ENCODE measurements at places on chromosomes 12 and 14.

DNA sequence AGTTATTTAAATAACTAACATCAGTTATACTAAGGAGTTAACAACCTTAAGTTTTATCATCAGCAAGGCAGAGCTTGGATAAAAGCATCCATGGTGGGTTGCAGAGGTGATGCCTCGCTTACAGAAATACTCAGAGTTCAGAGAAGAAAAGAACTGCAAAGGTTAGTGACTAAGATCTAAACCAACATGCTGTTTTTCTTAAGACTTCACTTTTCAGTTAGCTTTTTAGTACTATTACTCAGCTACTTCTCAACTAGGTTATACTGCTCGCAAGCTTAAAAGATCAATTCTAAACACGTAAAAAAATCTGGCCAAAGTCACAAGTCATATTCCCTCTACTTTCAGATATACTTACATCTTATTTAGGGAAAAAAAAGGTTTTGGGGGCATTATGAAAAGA is 2.8 kb downstream of the PPP1CC start:
- H3K27ac ChIP-seq: no peak overlapping the region
- no peak for DNase-seq
- H3K27me3 ChIP-seq: no peaks in the 10 kb centered on the region
- H3K4me1 ChIP-seq: peaks cover 51% of the 10 kb centered on the region

DNA sequence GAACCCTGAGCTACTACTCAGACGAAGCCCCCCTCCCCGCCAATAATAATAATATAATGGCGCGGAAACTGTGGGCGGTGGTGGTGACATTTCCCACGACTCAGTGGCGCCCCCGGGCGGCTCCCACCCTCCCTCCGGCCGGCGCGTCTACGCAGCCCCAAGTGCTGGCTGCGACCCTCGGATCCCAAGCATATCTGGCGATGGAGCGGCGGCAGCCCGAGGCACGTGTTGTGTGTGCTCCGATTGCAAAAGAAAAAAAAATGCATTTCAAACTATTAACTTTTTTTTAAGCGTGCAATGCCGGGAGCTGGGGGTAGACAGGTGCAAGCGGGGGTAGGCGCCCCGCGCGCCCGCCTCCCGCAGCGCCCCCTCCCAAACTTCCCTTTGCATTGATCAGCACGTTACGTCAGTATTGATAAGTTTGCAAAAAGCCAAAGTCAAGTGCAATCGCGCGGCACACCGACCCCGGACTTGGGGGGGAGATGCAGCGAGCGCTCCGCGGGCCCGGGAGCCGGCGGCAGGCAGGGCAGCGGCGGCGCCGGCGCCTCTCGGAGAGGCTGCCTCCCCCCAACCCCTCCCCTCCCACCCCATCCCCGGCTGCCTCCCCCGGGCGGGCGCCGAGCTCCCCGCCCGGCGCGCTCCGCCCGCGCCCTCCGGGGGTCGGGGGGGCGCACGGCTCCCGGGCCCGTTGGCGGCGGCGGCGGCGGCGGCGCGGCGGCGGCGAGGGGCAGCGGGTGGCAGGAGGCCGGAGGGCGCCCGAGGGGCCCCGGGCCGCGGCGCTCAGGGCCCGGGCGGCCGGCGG is 113.1 kb upstream of the MYL2 start:
- DNase-seq: no peak
- peak overlapping the region; percentile 21 for H3K4me3 ChIP-seq
- peaks cover 7% of the 10 kb centered on the region for H3K27me3 ChIP-seq
- H3K27ac ChIP-seq: no peak overlapping the region
- peaks cover 4% of the 10 kb centered on the region for H3K4me1 ChIP-seq

DNA sequence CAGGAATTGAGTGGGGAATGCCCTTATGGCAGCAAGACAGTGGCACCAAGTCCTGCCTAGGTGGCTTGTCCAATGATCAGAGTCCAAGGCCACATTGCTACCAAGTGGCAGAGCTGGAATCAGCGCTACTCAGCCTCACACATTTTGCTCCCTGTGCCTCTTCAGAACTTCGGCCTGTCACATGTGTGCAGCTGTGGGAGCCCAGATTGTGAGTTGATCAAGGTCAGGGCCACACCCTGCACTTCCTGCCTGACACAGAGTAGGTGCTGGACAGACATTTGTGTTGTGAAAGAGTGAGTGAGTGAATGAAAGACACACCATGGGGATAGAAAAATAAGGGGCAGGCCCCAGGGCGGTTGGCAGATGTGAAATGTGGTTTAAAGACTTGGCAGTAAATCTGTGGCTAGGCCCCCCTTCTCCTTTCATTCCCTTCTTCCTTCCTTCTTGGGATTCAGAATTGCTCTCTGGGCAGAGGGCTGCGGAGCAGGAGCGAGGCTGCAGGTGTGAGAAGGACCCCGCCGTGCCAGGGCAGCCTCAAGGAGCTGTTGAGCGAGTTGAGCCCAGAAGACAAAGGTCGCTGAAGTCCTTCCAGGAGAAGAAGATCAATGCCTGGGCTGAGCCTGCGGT is 83.5 kb downstream of the SLC25A47 start:
- no peaks in the 10 kb centered on the region for H3K27me3 ChIP-seq
- no peak overlapping the region for H3K4me3 ChIP-seq
- no peaks in the 10 kb centered on the region for H3K4me1 ChIP-seq
- no peak overlapping the region for H3K27ac ChIP-seq

DNA sequence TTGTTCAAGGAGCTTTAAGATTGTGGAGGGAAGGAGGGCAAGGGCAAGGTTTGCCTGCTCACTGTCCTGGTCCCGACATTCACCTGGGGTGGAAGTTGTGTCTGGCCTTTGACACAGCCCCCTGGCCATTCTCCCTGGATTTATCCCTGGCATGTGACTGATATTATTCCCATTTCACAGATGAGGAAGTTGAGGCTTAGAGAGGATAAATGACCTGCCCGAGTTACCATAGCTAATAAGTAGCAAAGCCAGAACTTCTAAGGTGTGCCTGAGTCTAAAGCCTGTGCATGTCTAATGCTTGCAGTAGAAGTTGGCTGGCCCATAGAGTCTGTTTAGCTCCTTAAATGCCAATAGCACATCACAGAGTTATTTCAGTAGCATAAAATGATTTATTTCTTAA is 720 bp upstream of the FGF6 start:
- H3K27ac ChIP-seq: no peak overlapping the region
- no peaks in the 10 kb centered on the region for H3K36me3 ChIP-seq
- no peak for DNase-seq

GRCh38 chr12:129049917-129050316 is 196.6 kb downstream of the GLT1D1 start:
- no peaks in the 10 kb centered on the region for H3K27me3 ChIP-seq
- no peaks in the 10 kb centered on the region for H3K36me3 ChIP-seq
- no peak overlapping the region for H3K27ac ChIP-seq
- no peaks in the 10 kb centered on the region for H3K4me1 ChIP-seq
- no peak for DNase-seq
- H3K4me3 ChIP-seq: no peak overlapping the region

GRCh38 chr12:40236357-40236850 is 11.6 kb downstream of the LRRK2 start:
- no peak for DNase-seq
- no peak overlapping the region for H3K4me3 ChIP-seq
- H3K36me3 ChIP-seq: peaks cover 5% of the 10 kb centered on the region
- H3K27me3 ChIP-seq: no peaks in the 10 kb centered on the region
- no peaks in the 10 kb centered on the region for H3K4me1 ChIP-seq

GRCh38 chr14:93787465-93788292 is 606 bp downstream of the PRIMA1 start:
- no peaks in the 10 kb centered on the region for H3K36me3 ChIP-seq
- peaks cover 33% of the 10 kb centered on the region for H3K4me1 ChIP-seq
- H3K27me3 ChIP-seq: no peaks in the 10 kb centered on the region
- peak overlapping the region; percentile 80 for H3K4me3 ChIP-seq

DNA sequence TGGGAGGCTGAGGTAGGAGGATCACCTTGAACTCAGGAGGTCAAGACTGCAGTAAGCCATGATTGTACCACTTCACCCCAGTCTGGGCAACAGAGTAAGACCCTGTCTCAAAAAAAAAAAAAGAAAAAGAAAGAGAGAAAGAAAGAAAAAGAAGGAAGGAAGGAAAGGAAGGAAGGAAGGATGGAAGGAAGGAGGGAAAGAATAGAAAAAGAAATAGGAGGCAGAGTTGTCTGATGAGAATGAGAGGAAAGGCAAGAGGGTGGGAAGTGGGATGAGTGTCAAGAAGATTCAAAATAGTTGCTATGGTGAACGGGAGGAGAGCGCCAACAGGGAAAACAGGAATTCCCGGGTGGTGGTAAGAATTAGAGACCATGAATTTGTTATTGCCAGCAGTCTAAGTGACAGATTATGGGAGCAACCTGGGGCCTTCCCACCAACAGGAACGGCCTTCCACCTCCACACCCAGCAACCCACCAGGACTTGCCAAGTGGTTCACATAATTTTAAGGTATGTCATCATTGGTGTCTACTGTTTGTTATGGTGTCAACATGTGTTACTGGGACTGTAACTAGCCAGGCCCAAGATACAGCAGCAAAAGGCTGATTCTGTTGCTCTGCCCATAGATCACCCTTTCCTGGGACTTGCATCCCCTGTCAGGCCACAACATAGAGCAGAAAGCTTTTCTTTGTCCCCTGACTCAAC is 36.1 kb upstream of the C12orf76 start:
- H3K36me3 ChIP-seq: no peaks in the 10 kb centered on the region
- H3K27me3 ChIP-seq: no peaks in the 10 kb centered on the region
- no peak overlapping the region for H3K27ac ChIP-seq
- H3K4me1 ChIP-seq: no peaks in the 10 kb centered on the region
- no peak for DNase-seq

Data from thoracic aorta (tissue), 2 donors.